ENCODE measurements at places on chromosomes 11 and 22.

DNA sequence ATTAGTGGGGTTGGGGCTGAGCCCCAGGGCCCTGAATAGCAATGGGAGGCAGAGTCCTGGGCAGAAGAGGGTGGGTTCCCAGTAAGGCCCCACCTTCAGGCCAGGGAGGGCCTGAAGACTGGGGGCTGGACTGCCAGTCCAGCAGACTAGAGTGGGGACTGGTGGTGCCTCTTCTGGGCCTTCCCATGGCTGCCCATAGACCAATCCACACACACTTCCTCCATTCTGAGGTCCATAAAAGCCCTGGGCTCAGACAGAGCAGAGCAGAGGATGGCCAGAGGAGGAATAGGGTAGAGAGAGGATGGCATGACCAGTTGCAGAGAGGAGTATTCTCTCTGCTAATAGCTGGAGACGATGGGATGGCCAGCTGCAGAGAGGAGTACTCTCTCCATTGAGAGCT lies 111.9 kb downstream of the ATG16L2 start:
- no peak for DNase-seq

GRCh38 chr11:15396778-15397177 lies 282.1 kb downstream of the INSC start:
- no peak for DNase-seq

- no peak for DNase-seq
Measured at GRCh38 chr22:45473626-45474237, 29.0 kb upstream of the FBLN1 start.

DNA sequence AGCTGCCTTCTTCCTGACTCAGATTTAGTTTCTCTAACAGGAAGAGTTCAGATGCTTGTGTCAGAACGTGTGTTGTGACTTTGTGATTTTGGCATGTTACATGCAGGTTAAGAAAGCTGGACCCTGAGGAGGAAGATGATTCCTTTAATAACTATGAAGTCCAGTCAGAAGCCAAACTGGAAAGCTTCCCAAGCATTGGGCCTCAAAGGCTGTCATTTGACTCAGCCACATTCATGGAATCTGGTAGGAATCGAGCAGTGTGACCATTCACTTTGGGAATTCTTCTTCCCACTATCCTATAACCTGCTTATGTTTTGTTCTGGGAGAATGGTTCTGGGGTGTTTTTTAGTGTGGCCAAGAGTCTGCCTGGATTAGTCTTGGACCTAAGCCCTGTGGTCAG lies 48.0 kb downstream of the CABIN1 start:
- DNase-seq, result no peak

GRCh38 chr22:23377767-23378166 lies 197.5 kb downstream of the BCR start:
- DNase-seq, result no peak

- DNase-seq, result peak; percentile 22
Measured at GRCh38 chr11:110529043-110529442, 99.3 kb downstream of the FDX1 start.

DNA sequence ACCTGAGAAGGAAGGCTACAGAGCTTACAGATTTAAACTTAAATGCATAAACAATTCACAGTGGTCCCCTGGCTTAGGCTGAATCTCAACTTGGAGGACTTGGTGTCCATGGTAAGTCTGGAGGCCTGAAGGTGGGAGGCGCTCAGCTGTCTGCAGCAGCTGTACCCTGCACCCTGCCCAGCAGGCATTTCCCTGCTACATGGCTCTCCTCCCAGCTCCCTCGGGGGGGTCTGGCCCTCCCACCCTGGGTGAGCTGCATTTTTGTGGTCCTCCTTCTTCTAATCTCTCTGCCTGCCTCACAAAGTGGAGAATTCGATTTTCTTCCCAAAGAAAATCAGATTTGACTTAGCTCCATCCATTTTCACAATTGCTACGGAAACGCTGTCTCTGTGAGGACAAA lies 273.2 kb downstream of the KIRREL3 start:
- no peak for DNase-seq

DNA sequence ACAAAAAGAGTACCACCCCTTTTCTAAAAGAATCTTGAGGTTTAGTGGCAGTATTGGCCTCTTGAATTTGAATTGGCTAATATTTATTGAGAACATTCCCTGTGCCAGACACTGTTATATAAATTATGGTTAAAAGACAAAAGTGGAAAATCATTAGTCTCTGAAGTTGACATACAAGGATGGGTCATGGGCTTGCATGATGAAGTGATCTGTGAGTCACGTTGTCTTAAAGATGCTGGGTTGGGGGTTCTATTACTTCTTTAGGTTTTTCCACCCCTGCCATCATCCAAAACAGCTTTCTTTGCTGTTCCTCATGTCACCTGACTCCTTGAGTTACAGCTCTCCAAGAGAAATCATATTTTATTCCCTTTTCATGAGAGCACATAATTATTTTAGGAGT lies 85.0 kb downstream of the CD44 start:
- no peak for DNase-seq

DNA sequence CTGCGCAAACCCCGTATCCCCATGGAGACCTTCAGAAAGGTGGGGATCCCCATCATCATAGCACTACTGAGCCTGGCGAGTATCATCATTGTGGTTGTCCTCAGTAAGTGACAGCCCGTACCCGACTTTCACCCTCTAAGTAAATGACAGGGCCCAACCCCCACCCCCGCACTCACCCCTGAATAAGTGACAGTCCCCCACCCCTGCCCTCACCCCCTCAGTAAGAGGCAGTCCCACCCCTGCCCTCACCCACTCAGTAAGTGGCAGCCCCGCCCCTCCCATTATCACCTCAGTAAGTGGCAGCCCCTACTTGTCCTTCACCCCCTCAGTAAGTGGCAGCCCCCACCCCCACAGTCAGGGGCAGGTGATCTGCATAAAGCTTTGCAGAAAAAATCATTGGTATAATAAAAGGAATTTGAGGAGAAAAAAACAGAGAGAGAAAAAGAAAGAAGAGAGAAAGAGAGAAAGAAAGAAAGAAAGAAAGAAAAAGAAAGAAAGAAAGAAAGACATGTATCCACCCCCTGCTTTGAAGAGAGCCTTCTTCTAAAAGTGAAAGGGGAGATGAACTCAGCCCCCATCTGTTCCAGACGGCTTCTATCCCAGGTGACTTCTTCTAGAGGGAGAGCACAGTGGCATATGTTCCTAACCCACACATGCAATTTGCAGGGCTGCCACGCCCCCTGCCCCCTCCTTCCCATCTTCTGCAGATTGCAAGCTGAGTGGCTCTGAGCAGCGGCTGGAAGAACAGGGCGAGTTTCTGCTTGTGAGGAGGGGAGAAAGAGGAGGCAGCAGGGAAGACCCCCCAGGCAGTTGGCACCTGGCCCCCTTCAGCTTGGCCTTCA lies 12.5 kb upstream of the SMIM35 start:
- no peak for DNase-seq

GRCh38 chr22:35064664-35065063 lies 1.3 kb upstream of the ISX start:
- peak; percentile 56 for DNase-seq
